Kidney (tissue), 22 donors: ENCODE measurements at places on chromosomes 2 and 18. TPM values are rescaled to one million over a fixed set of nuclear protein-coding genes. Genes with fewer than 3 reads are reported as not detected.

GRCh38 chr2:4527416-4527815, 824.0 kb downstream of the DCDC2C start:
- no peak for DNase-seq

DNA sequence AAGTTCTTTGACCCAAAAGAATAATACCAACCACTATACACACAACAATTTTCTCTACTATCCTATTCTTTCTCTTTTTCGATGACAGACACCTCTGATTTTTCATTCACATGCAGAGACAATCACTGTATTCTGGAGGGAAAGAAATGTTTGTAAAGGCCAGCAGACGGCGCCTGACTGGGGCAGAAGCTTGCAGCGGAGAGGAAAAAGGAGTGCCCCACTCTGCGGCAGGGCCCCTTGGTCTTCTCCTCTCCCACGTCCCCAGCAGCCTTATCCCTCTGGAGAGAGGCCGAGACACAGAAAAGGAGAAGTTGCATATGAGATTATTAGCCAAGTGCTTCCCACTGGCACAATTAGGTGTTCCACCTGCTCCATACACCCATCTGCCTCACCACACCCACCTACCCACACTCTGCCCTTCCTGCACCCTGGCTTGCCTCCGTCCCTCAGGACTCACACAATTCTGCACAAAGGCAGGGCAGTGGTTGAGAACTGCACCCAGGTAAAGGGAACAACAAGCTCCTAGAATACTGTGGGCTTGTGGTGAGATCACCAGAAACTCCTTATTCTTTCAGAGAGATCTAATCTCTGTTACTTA, 687.3 kb downstream of the NRXN1 start:
- peak; percentile 24 for DNase-seq

DNA sequence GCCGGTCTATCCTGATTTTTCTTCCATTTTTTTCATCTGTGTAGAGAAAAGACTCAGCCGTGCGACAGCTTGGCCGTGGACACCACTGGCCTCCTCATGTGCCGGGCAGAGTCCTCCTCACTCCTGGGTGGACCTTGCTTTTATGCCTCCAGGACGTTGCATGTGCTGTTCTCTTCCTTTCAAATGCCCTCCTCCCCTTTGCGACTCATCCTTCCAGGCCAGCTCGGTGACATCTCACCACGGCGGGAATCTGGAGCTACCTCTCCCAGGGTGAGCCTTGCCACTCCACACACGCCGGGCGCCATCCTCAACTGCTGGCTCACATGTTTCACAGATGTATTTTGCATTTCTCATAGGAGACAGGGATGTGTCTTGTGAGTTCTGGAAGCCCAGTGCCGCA, 198.5 kb upstream of the HDAC4 start:
- DNase-seq = no peak

- no peak for DNase-seq
Measured at GRCh38 chr18:37553633-37554398, 11.8 kb downstream of the CELF4 start.

GRCh38 chr2:164538240-164538866, 82.9 kb downstream of the GRB14 start:
- DNase-seq = peak; percentile 15

DNA sequence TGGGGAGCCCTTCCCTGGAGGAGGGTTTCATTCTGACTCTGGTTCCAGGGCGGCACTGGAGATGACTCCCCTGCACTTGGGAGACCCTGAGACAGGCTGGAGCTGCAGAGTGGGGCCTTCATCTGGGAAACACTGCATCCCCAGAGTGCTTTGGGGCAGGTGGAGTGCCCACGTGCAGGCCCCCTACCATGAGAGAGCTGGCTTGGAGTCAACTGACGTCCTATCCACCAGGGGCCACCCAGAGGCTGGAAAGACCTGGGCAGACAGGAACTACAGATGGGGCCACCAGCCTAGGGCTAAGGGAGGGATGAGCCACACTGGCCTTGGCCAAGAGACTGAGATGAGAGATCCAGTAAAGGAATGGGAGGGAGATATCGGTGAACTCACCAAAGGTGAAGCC, 153.8 kb downstream of the ASB1 start:
- no peak for DNase-seq

- peak; percentile 52 for DNase-seq
Measured at GRCh38 chr2:20213651-20214565, 11.0 kb downstream of the SDC1 start.

DNA sequence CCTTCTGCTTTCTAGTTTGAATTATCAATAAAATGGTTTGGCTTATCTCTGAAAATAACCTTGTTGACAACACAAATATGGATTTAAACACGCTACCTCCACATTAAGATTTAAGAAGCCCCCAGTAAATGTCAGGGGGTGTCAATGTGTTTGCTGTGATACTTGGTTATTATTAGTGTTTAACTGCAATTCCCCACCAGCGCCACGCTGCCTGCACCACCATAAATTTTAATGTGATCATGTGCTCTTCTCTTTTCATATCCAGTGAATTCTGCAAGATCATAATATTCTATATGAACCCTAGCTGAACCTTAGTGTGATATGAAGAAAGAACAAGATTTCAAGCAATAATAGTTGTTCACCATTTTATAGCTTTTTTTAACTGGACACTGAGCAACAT, 330.7 kb downstream of the AGPS start:
- no peak for DNase-seq

DNA sequence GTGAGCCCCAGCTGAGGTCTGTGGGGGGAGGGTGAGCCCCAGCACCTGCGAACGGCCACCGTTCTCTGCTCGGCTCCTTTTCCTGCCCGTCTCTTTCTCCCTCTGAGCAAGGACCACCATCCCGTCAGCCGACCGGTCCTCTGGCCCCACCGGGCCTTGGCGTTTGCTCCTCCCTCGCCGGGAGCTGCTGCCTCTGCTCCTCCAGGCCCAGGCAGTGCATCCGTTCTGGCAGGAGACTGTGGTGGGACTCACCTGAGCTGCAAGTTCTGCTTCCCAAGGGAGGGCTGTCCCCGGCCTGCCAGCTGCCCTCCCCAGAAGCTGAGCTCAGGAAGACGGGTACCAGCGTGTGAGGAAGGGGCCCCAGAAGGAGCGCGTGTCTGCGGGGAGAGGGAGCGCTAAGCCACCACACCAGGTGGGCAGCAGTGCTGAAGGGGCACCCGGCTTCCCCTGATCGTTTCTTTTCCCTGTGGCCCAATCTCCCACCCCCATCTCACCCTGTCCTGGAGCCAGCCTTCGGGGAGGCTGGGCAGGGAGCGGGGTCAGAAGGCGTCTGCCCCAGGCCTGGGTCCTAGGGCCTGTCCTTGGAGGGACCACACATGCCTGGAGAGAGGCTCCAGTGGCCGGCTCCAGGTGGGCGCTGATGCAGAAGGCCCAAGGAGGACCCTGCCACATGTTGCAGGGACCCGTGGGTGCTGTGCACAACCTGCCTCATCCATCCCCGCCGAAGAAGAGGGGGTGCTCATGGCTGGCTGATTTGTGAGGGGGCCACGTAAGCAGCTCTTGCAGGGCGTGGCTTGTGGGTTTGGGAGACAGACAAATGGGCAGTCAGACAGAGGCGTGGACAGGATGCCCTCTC, 2.5 kb upstream of the RTP5 start:
- DNase-seq = no peak

DNA sequence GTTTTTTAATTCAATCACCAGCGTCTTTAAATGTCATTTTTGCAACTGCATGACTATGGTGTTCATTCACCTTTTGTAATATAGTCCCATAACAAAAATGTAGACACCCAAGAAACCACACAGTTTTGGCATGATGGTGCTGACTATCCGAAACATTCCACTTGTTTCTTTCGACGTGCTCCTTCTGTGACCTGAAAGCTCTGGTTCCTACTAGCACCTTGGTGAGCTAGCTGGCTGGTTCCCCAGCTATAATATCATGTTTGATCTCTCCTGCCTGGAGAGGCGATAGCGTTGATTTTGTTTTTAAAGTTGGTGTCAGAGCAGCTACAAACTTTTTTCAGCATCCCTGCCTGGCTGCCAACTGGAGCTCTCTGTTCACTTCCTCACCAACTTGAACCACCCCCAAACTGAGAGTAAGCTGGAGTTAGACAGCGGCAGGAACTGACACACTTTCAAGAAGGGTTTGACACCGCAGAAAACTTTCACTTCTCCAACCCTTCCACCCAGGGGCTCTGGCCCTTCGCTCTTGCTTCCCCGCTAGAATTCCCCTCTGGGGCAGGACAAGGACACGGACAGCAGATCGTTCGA, 1.1 kb downstream of the ATAD2B start:
- no peak for DNase-seq

DNA sequence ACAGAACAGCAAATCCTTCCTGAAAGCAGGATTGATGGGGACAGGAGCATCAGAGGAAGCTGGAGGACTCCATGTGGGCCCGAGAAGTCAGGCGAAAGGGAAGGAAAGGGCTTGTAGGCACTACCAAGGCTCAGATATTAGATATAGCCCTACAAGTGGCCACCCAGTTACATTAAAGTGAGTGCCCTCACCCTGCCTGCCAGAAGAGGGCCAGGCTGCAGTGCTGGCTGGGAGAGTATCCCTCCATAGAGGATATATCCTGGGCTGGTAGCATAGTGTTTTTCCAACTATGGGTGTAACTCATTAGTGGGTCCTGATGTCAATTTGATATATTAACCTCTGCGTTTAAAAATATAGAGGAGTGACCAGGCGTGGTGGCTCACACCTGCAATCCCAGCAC, 285.2 kb downstream of the MYCN start:
- DNase-seq = no peak

- no peak for DNase-seq
Measured at GRCh38 chr2:46075848-46076247, 221.4 kb upstream of the EPAS1 start.

DNA sequence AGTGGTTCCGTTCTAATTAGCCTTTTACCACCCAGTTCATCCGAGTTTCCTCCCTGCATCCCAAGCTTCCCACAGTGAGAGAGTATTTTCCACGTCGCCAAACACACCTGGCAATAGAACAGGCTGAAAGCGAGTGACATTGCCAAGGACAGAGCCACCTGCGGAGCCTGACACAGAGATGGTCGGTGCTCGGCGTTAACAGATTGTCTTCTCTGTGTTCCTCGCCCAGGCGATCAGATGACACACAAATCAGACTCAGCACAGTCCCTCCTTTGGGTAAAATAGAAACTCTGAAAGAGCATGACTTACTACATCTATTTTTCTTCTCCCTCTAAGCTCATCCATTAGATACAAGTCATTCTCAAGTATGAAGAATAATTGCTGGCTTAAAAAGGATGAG, 107.7 kb downstream of the CD226 start:
- DNase-seq = no peak

- DNase-seq = peak; percentile 51
Measured at GRCh38 chr2:46954951-46955571, 39.5 kb upstream of the MCFD2 start.

GRCh38 chr2:134745546-134745945, 26.7 kb upstream of the TMEM163 start:
- DNase-seq = no peak

DNA sequence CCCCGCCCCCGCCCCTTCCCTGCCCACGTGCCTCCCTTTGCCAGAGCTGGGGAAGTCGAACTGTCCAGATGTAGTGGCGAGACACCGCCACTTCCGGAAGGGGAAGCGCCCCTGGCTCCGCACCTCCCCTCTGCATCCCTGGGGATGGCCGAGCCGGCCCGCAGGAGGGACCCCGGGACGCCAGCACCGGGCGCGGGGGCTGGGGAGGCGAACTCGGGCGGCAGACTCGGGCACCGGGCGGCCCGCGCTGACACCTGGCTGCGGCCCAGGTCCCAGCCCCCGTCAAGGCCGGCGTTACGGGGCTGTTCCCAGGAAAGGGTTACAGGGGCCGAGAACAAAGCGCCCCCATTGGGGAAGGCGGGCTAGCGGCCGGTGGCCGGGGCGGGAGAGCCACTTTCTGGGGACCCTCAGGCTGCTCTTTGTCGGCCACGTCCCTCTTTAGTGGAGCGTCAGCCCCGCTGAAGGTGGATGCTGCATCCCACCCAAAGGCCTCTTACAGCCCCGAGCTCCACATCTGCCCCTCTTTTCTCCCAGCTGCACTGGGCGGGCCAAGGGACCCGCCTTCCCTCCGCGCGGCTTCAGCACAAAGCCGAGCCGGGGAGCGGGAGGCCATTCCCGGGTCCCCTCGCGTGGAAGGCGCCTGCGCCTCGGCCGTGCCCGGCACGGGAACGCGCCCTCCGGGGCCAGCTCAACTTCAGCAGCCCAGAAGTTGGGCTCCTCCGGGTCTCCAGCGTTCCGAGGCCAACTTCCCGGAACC, 1.3 kb downstream of the SDC1 start:
- peak; percentile 80 for DNase-seq

- peak; percentile 52 for DNase-seq
Measured at GRCh38 chr18:32919799-32920198, 147.0 kb upstream of the KLHL14 start.

LAMA3 gene
- 4.4 TPM for polyA plus RNA-seq

AQP12B gene
- not detected for polyA plus RNA-seq

CELF4 gene
- 1.5 TPM for polyA plus RNA-seq

TFCP2L1 gene
- 44.4 TPM for polyA plus RNA-seq

AQP12A gene
- polyA plus RNA-seq = not detected

MAP2 gene
- polyA plus RNA-seq = 3.6 TPM

GPR35 gene
- 1.7 TPM for polyA plus RNA-seq

KCNS3 gene
- 4.4 TPM for polyA plus RNA-seq

AGXT gene
- polyA plus RNA-seq = 12.5 TPM

ESPNL gene
- polyA plus RNA-seq = 0.28 TPM

KCNG2 gene
- polyA plus RNA-seq = not detected

KLF11 gene
- 9.4 TPM for polyA plus RNA-seq
